Right atrium auricular region (tissue), 2 donors: ENCODE measurements at places on chromosomes 13 and 19. TPM values are rescaled to one million over a fixed set of nuclear protein-coding genes. Genes with fewer than 3 reads are reported as not detected.

NOVA2 gene
- total RNA-seq, result 1.5 TPM

GRCh38 chr19:31470229-31470939 lies 121.1 kb upstream of the TSHZ3 start:
- DNase-seq, result no peak

- DNase-seq, result no peak
These were observed 227.4 kb downstream of the ABCC4 start for GRCh38 chr13:95073747-95074311.

- no peak for DNase-seq
These were observed 2215.4 kb upstream of the PCDH20 start for GRCh38 chr13:63631006-63631405.

- no peak for DNase-seq
These were observed 19.8 kb downstream of the EPN1 start for GRCh38 chr19:55694656-55695491.

DNA sequence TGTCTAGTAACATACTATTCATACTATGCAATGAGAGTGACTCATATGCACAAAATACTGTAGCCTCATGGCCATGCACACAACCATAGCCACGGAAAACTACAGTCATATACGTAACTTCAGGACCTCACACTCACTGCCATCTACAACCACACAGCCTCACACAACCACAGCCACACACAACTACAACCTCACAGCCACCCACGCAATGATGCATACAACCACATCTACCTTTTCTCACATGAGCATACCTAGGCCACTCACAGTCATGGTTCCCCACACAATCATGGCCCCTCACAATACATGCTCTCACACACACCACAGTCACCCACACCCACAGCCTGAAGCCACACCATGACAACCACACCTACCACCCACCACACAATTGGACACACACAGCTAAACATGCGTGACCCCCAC lies 8.7 kb upstream of the TNFSF14 start:
- DNase-seq, result no peak

GRCh38 chr13:71474936-71475335 lies 392.1 kb downstream of the DACH1 start:
- DNase-seq, result no peak

- DNase-seq, result no peak
These were observed 498.8 kb downstream of the IRS2 start for GRCh38 chr13:109287553-109287952.

DNA sequence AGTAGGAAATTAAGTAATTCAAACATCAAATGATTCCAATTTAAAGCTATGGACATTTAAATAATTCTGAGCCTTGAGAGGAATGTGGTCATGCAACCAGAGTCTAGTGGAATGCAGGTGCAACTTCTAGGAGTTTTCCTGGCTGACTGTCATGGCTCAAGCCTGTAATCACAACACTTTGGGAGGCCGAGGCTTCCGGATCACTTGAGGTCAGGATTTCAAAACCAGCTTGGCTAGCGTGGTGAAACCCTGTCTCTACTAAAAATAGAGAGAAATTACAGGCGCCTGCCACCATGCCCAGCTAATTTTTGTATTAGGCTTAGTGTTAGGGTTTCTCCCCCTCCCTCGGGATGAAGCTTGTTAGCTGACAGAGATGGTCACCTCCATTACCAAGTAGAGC lies 6.4 kb downstream of the ZNF808 start:
- DNase-seq, result no peak

SIGLECL1 gene
- not detected for total RNA-seq
